Activated T-helper 9 cell treated with anti-CD3 and anti-CD28 coated beads, Interleukin-2, amount 50 U/mL, for 16 hours (primary cell): ENCODE measurements at places on chromosomes 16 and 17.

- no peak for DNase-seq
Measured at GRCh38 chr16:56242740-56243139, 51.5 kb downstream of the GNAO1 start.

- DNase-seq = no peak
Measured at GRCh38 chr17:27569884-27570577, 61.0 kb upstream of the LGALS9 start.

DNA sequence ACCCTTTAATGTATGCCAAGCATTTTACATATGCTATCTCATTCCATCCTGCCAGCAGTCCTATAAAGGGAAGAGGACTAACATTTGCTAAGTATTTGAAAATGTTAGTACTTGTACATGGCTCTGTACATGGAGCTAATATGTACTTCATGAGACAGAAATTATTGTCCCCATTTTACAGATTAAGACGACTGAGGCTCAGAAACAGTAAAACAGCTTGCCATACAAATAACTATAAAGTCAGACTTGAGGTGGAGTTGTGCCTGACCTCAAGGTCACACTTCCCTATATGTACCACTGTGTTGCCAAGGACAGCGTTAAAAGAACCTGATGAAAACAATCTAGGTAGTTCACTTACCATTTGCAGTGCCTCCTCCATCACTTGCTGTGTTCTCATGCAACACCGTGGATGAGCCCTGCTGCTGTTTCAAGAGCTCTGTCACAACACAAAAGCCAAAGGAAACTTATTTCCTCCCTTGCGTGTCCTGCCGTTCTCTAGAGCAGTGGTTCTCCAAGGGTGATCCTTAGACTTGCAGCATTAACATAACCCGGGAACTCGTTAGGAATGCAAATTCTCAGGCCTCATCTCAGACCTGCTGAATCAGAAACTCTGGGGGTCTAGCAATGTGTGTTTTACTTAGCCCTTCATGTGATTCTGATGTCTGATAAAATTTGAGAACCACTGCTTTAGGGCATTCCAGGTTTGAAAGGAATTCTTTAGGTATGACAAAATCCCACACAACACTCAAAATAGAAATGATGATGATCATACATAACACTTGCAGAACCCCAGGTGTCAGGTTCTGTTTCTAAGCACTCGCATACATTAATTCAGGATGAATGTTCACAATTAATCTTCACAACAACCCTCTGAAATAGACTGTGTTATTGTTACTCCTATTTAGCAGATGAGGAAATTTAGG lies 51.2 kb upstream of the MTMR4 start:
- no peak for DNase-seq

GRCh38 chr17:72171703-72172667 lies 51.2 kb downstream of the SOX9 start:
- DNase-seq = no peak

- DNase-seq = no peak
Measured at GRCh38 chr16:51697454-51697853, 546.4 kb upstream of the SALL1 start.
